Lung (tissue), 17 donors: ENCODE measurements at places on chromosomes 12 and 14. TPM values are rescaled to one million over a fixed set of nuclear protein-coding genes. Genes with fewer than 3 reads are reported as not detected.

The MSRB3 gene
- 41.5 TPM for total RNA-seq

The HCAR2 gene
- total RNA-seq: 5.9 TPM

The NKX2-1 gene
- 185 TPM for total RNA-seq

GRCh38 chr12:106733660-106734059 lies 40.8 kb upstream of the RIC8B start:
- no peak for DNase-seq

DNA sequence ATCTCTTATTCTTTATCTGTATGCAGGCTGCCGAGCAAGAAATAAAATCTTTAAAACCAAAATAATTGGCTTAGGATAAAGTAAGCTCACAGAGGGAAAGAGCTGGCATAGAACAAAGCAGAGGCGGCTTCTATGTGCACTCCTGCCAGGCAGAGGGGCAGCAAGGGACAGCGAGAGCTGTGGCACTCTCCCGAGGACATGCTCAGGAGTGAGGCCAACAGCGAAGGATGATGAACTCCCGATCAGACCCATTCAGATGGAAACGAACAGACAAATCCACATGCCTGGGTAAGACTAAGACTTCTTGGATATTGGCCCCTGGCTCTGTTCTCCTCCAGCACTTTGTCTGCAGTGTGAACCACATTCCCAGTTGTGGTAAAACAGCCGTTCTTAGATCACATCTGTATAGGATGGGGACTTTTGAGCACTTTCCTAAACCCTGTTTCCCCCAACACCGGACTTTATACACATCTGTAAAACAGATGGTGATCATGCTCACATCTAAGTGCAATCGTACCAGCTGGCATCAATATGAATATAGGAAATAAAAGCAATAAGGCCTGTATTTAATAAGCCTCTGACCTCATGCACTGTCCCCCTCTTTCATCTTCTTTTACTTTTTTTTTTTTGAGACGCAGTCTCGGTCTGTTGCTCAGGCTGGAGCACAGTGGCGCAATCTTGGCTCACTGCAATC lies 134.1 kb downstream of the PPM1H start:
- no peak for DNase-seq

DNA sequence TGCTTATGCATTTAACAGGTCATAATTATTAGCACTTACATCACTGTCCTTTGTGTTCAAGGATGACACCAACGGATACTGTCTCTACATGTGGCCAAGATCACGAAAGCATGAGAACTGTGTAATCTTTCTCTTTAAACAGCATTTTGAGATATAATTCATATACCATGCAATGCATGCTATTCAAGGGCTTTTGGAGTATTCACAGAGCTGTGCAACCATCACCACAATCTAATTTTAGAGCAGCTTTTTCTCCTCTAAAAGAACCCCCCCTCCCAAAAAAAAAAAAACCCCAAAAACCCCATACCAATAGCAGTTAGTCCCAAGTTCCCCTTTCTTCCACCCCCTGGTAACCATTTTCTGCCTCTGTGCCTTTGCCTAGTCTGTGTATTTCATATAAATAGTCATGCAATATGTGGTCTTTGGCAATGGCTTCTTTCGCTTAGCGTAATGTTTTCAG lies 60.6 kb downstream of the SPRING1 start:
- DNase-seq: no peak

DNA sequence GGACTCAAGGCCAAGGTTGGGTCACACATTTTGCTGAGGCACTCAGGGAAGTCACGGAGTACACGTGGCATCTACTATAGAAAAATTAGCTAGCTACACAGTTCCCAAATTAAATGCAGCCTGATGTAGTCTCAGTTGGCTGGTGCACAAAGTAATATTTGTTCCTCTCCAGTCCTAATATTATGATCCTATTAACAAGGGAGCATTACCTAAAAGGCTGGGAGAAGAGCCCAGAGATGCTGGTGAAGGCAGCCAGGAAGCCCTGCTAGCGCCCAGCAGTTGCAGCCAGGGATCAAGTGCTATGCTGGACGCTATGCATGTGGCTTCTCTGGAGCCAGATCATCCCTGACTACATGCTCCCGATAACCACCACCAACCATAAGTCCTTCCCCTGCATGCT lies 88.0 kb upstream of the GSC start:
- no peak for DNase-seq
